Activated CD8-positive, alpha-beta memory T cell treated with anti-CD3 and anti-CD28 coated beads for 48 hours (primary cell): ENCODE measurements at places on chromosomes 7 and 10.

GRCh38 chr10:116719804-116720203 is 22.6 kb downstream of the HSPA12A start:
- DNase-seq = no peak

GRCh38 chr10:47145290-47145934 is 154.6 kb upstream of the GDF10 start:
- peak; percentile 14 for DNase-seq

- no peak for DNase-seq
Observed at GRCh38 chr10:48983648-48984351, 44.2 kb upstream of the LRRC18 start.

- no peak for DNase-seq
Observed at GRCh38 chr10:132455441-132455971, 58.5 kb downstream of the PWWP2B start.

GRCh38 chr10:130662775-130663174 is 526.6 kb downstream of the GLRX3 start:
- no peak for DNase-seq

DNA sequence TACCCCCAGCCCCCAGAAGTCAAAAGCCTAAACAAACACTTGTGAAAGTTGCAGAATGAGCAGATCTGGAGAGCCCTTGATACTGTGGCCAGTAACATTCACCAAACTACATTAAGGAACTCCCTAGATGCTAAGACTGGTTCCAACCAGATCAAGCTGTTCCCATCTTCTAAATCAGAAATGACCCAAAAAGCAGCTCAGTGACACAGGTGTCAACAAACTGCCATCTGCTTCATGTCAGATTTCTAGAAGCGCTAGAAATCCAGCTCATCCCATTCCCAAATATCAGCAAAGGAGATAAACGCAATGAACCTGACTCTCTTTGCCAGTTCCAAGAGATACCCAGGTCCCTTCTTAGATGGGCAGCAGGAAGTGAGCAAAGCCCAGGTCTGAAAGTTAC is 90.6 kb downstream of the GFRA1 start:
- DNase-seq = no peak

DNA sequence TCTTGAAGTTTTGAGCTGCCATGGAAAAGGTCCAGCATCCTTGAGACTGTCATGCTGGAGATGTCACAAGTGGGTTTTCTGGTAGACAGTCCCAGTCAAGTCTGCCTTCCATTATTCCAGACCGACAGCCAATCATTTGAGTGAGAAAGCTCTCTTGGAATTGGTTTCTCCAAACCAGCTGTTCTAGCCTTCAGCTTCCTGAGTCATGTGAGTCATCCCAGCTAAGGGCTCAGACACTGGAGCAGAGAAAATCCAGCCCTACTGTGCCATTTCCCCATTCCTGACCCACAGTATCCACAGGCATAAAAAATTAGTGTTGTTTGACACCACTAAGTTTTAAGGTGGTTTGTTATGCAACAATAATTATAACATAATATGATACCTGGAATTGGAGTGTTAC is 219.0 kb downstream of the ADRA2A start:
- no peak for DNase-seq
